ENCODE measurements at places on chromosomes 7 and 10.

GRCh38 chr7:126780993-126781392 is 471.7 kb downstream of the GRM8 start:
- no peak for DNase-seq

DNA sequence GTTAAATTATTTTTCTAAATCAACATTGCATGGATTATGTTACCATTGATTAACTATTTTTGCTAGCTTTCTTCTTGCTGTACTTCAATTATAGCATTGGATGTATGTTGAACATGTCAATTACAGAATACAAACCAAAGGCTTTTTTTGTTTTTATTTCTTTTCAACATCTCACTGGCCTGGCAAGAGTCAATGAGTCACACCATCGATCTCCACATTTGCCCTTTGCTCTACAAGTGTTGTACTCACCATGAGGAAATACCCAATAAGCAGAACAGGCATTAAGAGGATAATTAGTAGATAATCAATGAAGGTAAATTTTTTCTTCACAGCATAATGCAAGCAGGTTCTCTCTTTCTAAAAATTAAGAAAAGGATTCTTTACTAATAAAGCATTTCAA is 23.3 kb downstream of the ANKRD22 start:
- DNase-seq, result no peak

GRCh38 chr10:24513155-24513554 is 210.5 kb downstream of the ARHGAP21 start:
- DNase-seq, result no peak

- no peak for DNase-seq
Measured at GRCh38 chr10:52280051-52280450, 34.0 kb upstream of the DKK1 start.

- no peak for DNase-seq
Measured at GRCh38 chr7:135349746-135350145, 116.1 kb downstream of the STRA8 start.

- DNase-seq, result no peak
Measured at GRCh38 chr7:124907490-124907889, 22.1 kb downstream of the POT1 start.
